Kidney (tissue), 22 donors: ENCODE measurements at places on chromosomes 4 and X. TPM values are rescaled to one million over a fixed set of nuclear protein-coding genes. Genes with fewer than 3 reads are reported as not detected.

GRCh38 chrX:5748586-5749150 is 480.0 kb downstream of the NLGN4X start:
- DNase-seq, result no peak

GRCh38 chr4:102842367-102842766 is 15.0 kb upstream of the UBE2D3 start:
- DNase-seq, result no peak

DNA sequence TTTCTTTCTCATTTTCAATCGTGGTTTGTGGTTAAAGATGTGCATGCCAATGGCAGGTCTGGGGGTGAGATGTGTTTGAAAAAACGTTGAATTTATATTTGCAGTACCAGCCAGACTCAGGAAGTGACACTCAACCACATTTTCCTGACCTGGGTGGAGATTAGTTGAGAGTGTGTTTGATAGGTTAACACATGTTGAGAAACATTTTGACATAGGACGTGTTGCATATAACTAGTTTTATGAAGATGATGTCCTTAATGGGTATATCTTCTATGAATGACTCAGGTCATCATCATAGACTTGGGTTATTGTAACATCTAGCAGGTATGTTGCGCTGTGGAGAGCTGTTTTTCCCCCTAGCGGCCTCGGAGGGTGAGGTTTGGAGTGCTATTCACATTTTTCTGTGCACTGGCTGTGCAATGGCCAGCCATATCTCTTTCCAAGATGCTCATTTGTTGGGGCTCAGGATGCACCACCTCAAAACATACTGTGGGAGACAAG is 21.7 kb upstream of the CD38 start:
- DNase-seq, result no peak

GRCh38 chr4:153541456-153542096 is 75.4 kb downstream of the TMEM131L start:
- no peak for DNase-seq

The ARMCX6 gene
- total RNA-seq, result 39.1 TPM

The PDE6B gene
- 10.7 TPM for total RNA-seq

The TTC29 gene
- total RNA-seq, result 0.28 TPM
